ENCODE measurements at places on chromosomes 2 and 18.

- no peak for DNase-seq
Observed at GRCh38 chr2:231900972-231901371, 25.2 kb downstream of the NPPC start.

GRCh38 chr2:1625281-1626001 lies 118.9 kb downstream of the PXDN start:
- no peak for DNase-seq

- DNase-seq: no peak
Observed at GRCh38 chr2:152518641-152519580, 183.9 kb downstream of the FMNL2 start.

GRCh38 chr2:234308813-234309195 lies 188.1 kb downstream of the ARL4C start:
- DNase-seq: no peak

- DNase-seq: no peak
Observed at GRCh38 chr2:112242384-112242783, 12.5 kb downstream of the ZC3H8 start.

GRCh38 chr18:28689588-28689987 lies 512.7 kb upstream of the CDH2 start:
- DNase-seq: no peak
